Endothelial cell (in vitro differentiated cells): ENCODE measurements at places on chromosomes 7 and 10. TPM values are rescaled to one million over a fixed set of nuclear protein-coding genes. Genes with fewer than 3 reads are reported as not detected.

Gene SFTPA2
- total RNA-seq, result not detected

Gene KIF11
- 9.4 TPM for total RNA-seq

Gene CACNB2
- 1.5 TPM for total RNA-seq

Gene AOC1
- total RNA-seq, result 0.41 TPM

Gene CLDN3
- 0.36 TPM for total RNA-seq

Gene TET1
- total RNA-seq, result 20.3 TPM

Gene CSGALNACT2
- total RNA-seq, result 3.8 TPM

Gene ALOX5
- 0.18 TPM for total RNA-seq

Gene TMEM229A
- total RNA-seq, result 0.26 TPM

Gene HECW1
- 0.15 TPM for total RNA-seq

Gene GALNT17
- total RNA-seq, result 0.38 TPM

Gene SCART1
- total RNA-seq, result 0.36 TPM

Gene OR6V1
- total RNA-seq, result not detected

Gene CUZD1
- 0.54 TPM for total RNA-seq

Gene SPDYE2
- not detected for total RNA-seq

Gene PIP
- not detected for total RNA-seq

Gene ASAH2
- 1.7 TPM for total RNA-seq

Gene TBL2
- total RNA-seq, result 22.4 TPM

Gene C10orf143
- total RNA-seq, result 3.4 TPM

Gene CLCN1
- total RNA-seq, result not detected

Gene FKBP6
- not detected for total RNA-seq

Gene CYP2C19
- total RNA-seq, result not detected

Gene POP7
- 30.6 TPM for total RNA-seq

Gene STK31
- 0.33 TPM for total RNA-seq

Gene CAV2
- total RNA-seq, result 35.5 TPM

Gene PRR15
- total RNA-seq, result 2.9 TPM

Gene LIPF
- total RNA-seq, result not detected

Gene DRGX
- total RNA-seq, result not detected

Gene SPDYE16
- not detected for total RNA-seq

Gene GIMAP5
- total RNA-seq, result 220 TPM

Gene NME8
- total RNA-seq, result not detected

Gene CRPPA
- total RNA-seq, result 3.2 TPM

Gene STEAP1
- total RNA-seq, result 1.0 TPM

Gene RBM20
- total RNA-seq, result 1.0 TPM

Gene TSPAN15
- 195 TPM for total RNA-seq

Gene C10orf62
- total RNA-seq, result not detected

Gene WDR86
- 57.0 TPM for total RNA-seq

Gene ANKRD7
- 2.8 TPM for total RNA-seq

Gene NPSR1
- not detected for total RNA-seq

Gene VIPR2
- total RNA-seq, result 2.4 TPM

Gene TRPV5
- not detected for total RNA-seq

Gene SAMD8
- 29.0 TPM for total RNA-seq

Gene MRLN
- total RNA-seq, result not detected

Gene EBF3
- 1.3 TPM for total RNA-seq

Gene WIPF3
- 1.5 TPM for total RNA-seq

Gene GAD2
- 0.90 TPM for total RNA-seq

Gene DPYSL4
- total RNA-seq, result 15.0 TPM

Gene LRCH4
- total RNA-seq, result 89.7 TPM

Gene SLC16A9
- 3.8 TPM for total RNA-seq

Gene FAM25A
- not detected for total RNA-seq

Gene OR9A2
- total RNA-seq, result not detected

Gene C7orf33
- not detected for total RNA-seq

Gene NCOA4
- total RNA-seq, result 191 TPM

Gene TMEM139
- total RNA-seq, result 0.23 TPM

Gene TMED4
- 79.4 TPM for total RNA-seq

Gene UCN3
- not detected for total RNA-seq
